ENCODE measurements at places on chromosomes 2 and 18. TPM values are rescaled to one million over a fixed set of nuclear protein-coding genes. Genes with fewer than 3 reads are reported as not detected.

The CHAC2 gene
- total RNA-seq, result 11.3 TPM

The SERPINB12 gene
- total RNA-seq, result 0.34 TPM

The SCTR gene
- not detected for total RNA-seq

The RPE gene
- 115 TPM for total RNA-seq

The CRYGD gene
- total RNA-seq, result not detected

The ATG16L1 gene
- total RNA-seq, result 45.5 TPM

The PDCD1 gene
- not detected for total RNA-seq

The RABL2A gene
- total RNA-seq, result 12.0 TPM

The RAMP1 gene
- total RNA-seq, result 0.34 TPM

The FAM117B gene
- total RNA-seq, result 4.8 TPM

The ANKRD30B gene
- not detected for total RNA-seq

The CCDC148 gene
- 0.34 TPM for total RNA-seq

The CROCC2 gene
- not detected for total RNA-seq

The UGT1A1 gene
- total RNA-seq, result under 0.01 TPM

The MXD1 gene
- 46.6 TPM for total RNA-seq

The FZD7 gene
- 2.1 TPM for total RNA-seq

The PCARE gene
- total RNA-seq, result not detected

The SLC66A2 gene
- total RNA-seq, result 42.0 TPM

The GLI2 gene
- total RNA-seq, result 0.07 TPM
